Epithelial cell of umbilical artery (primary cell): ENCODE measurements at places on chromosomes 12 and 14. TPM values are rescaled to one million over a fixed set of nuclear protein-coding genes. Genes with fewer than 3 reads are reported as not detected.

The SLC5A8 gene
- total RNA-seq: not detected in 2 replicates

The PKP2 gene
- total RNA-seq: 5.5 and 16.0 TPM in 2 replicates

The KANSL2 gene
- 54.0 and 54.6 TPM in 2 replicates for total RNA-seq

The FOXA1 gene
- under 0.01 and 0.91 TPM in 2 replicates for total RNA-seq

The TSPAN19 gene
- total RNA-seq: not detected in 2 replicates

The MTERF2 gene
- 5.5 and 11.1 TPM in 2 replicates for total RNA-seq
